Activated CD4-positive, alpha-beta T cell treated with anti-CD3 and anti-CD28 coated beads for 24 hours (primary cell): ENCODE measurements at places on chromosomes 7 and 10.

GRCh38 chr10:95560278-95561176 lies 644 bp downstream of the SORBS1 start:
- DNase-seq: peak; percentile 8

- DNase-seq: no peak
Observed at GRCh38 chr7:28558236-28558635, 145.9 kb downstream of the CREB5 start.

DNA sequence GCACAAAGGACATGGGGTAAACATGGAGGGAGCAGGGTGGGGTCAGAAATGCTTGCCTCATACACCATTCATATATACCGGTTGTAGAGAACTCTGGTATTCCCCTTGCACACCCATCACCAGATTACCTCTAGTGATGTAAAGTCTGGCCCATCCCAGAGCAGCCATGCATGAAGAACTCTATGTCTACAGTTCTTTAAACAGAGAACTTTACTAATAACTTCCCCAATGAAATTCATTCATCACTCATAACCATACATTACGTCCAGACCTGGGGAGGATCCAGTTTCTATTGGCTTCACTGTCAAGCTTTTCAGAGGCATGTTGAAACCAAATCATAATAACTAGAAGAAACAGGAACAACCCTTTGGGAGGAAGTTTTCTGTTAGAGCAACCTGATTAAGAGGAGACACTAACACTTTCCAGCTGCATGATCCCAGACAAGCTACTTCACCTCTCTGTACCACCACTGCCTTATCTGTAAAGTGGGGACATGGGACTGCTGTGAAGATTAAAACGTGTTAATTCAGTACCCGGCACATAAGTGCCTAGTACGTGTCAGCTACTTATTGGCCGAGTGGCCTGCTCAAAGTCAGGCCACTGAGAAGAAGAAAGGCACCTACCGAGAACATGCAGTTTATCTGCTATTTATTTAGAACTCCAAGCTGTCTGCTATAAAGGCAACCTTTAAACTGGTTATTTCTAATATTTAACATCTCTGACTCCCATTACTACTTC lies 59.7 kb downstream of the IGF2BP3 start:
- no peak for DNase-seq

GRCh38 chr10:77925795-77926565 lies 575 bp downstream of the DLG5 start:
- peak; percentile 6 for DNase-seq

- no peak for DNase-seq
Observed at GRCh38 chr7:128888756-128889095, 21.8 kb downstream of the KCP start.

DNA sequence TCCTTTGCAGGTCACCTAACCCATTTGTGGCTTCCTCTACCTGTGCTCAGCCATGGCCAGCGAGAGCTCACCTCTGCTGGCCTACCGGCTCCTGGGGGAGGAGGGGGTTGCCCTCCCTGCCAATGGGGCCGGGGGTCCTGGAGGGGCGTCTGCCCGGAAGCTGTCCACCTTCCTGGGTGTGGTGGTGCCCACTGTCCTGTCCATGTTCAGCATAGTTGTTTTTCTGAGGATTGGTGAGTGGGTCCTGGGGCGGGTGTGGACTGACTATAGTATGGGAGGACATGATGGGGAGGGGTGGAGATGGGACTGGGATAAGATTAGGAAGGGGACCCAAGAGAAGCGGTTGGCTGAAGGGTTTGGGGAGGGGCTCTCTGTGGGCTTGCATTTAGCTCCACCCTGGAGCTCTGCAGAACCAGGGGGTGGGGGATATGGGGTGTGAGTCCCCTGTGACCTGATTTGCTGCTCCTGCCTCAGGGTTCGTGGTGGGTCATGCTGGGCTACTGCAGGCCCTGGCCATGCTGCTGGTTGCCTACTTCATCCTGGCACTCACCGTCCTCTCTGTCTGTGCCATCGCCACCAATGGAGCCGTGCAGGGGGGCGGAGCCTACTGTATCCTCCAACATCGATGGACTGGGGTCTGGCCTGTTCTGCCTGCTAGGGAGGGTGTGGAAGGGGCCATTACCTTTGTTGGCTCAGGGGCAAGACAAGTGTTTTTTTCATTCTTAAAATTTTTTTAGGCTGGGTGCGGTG lies 1.8 kb downstream of the SLC12A9 start:
- DNase-seq: no peak

GRCh38 chr7:16083931-16084330 lies 337.4 kb downstream of the CRPPA start:
- no peak for DNase-seq

GRCh38 chr10:117638664-117639200 lies 96.2 kb downstream of the EMX2 start:
- DNase-seq: no peak

GRCh38 chr7:30379131-30379530 lies 94.7 kb downstream of the ZNRF2 start:
- DNase-seq: no peak

DNA sequence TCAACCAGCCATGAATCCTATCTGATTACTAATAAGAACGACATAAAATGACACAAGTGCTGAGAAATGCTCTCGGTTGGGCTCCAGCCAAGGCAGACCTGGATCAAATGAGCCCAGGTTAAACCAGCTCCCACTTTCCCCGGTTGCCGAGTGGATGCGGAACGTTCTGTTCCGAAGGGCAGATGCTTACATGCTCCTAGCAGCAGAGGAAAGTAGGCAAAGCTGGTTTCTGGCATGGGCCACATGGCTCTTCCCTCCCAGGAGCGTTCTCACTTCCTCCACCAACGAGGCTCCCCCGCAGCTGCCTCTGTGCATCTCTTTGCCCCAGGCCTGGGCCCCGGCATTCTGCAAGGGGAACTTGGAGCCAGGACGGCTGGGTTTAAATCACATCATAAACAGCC lies 61.8 kb upstream of the SDK1 start:
- no peak for DNase-seq

- DNase-seq: no peak
Observed at GRCh38 chr7:1978656-1979590, 253.8 kb downstream of the MAD1L1 start.

GRCh38 chr10:60142736-60143135 lies 236.4 kb upstream of the CCDC6 start:
- DNase-seq: no peak

- no peak for DNase-seq
Observed at GRCh38 chr10:126921974-126922525, 16.8 kb downstream of the DOCK1 start.

DNA sequence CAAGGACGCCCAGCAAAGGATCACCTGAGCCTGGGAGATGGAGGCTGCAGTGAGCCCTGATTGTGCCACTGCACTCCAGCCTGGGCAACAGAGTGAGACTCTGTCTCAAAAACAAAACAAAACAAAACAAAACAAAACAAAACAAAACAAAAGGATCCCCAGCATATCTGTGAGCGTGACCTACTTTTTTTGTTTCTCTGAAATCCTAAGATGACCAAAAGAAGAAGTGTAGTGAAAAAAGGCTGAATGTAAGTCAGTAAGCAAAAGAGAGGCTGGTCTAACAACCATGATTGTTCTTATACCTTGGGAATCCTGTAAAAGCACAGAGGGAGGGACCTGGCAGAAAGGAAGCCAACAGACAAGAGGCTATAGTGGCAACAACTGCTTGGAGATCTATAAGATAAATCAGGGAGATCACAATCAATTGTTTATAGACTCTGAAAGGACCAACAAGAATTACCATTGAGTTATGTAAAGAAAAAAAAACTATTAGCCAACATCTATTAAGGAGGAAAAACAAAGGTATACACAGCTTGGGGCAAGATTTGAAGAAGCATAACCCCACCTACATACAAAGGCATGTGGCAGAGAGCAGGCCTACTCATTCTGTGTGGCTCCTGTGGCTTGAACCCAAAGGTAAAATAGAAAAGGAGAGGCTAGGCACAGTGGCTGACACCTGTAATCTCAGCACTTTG lies 255.2 kb upstream of the KLF14 start:
- no peak for DNase-seq

GRCh38 chr7:135253851-135254771 lies 20.5 kb downstream of the STRA8 start:
- no peak for DNase-seq

DNA sequence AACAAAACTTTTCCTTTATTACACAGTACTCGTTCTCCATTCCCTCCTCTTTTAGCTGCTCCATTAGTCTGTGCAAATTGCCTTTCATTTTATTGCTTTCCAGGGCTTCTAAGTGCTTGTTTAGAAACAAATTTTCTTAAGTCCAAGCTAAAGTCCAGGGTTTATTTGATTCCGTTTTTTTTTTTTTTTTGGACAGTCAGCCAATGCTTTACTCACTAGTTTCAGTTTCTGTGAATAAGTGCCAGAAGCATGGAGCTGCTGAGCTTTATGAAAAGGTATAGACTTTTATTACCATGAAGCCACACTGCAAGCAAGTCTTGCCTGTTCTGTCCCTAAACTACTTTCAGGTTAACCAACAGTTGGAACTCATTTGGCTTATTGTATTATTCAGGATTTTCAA lies 455.0 kb downstream of the GFRA1 start:
- DNase-seq: no peak

DNA sequence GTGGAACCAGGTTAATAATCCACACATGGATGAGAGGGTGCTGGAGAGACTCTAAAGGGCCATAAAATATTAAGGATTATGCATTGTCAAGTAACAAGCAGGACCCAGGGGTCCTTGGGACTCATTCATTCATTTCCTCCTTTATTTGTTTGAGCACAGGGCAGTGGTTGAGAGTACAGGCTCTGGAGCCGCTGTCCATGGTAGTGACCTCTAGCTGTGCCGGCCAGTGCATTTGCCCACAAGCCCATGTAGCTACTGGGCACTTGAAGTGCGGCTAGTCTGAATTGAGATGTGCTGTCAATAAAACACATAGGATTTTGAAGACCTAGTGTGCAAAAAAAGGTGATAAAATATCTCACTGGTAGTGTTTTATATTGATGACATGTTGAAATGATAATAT lies 137.6 kb downstream of the C10orf105 start:
- no peak for DNase-seq

DNA sequence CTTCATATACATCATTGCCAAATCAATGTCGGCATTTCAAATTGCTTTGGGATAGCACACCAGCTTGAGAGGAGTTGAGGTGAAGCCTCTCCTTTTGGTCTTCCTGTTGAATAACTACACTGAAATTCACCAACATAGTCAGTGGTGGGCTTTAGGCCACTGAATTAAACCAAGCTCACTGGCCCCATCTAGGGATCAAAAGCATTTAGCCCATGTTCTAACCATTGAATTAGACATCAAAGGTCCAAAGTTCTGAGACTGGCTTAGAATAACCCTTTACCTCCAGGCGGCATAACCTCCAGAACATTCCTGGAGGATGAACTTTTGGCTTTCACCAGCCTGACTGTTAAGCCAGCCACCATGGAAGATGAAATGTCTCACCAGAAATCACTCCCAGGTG lies 54.6 kb downstream of the BPGM start:
- no peak for DNase-seq

GRCh38 chr7:121032645-121033460 lies 44.3 kb downstream of the CPED1 start:
- DNase-seq: no peak

GRCh38 chr7:90552521-90552920 lies 43.6 kb upstream of the CDK14 start:
- no peak for DNase-seq

- no peak for DNase-seq
Observed at GRCh38 chr7:128380483-128381106, 19.1 kb upstream of the PRRT4 start.

DNA sequence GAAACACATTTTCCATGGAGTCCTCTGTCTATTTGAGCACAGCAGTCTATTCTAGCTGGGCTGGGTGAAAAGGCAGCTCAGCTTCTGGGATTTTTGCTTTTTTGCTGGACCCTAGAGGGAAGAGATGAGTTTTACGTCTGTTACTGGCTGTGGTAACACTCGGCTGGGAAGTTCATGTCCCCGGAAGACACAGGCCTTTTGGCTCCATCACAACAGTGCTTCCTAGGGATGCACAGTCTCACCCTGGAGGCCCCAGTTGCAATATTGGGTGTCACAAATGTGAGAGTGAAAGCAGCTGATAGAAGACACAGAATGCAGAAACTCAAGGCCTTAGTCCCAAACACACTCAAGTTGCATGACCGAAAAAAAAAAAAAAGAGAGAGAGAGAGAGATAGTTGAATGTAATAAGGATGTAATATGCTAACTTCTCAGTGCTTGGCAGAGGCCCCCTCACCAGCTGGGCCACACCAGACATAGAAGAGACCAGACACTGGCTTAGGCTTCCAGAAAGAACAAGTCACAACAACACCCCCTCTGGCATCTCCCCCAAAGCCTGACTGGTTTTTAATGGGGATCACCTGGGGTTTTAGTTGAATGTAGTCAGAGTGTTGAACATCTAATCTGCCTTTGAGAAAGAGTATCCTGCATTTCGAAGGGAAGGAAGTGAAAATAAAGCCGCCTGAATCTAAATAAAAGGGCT lies 545.4 kb upstream of the FZD8 start:
- no peak for DNase-seq

GRCh38 chr10:89563861-89564478 lies 28.6 kb upstream of the SLC16A12 start:
- DNase-seq: peak; percentile 1

DNA sequence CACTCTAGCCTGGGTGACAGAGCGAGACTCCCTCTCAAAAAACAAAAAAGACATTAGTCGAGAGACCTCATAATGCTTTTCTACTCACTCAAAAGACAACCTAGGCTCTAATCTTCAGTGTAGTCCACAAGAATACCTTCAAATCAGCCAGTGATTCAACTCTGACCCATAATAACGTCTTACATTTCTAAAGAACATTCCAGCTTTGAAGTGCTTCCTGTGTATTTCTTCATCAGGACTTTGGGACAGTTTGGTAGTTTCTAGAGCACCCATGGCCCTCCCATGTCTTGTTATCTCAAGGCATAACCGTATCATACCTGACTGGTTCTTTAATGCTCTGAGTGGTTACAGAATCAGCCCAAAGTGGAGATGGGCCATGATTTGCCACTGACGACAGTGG lies 221.3 kb downstream of the SKIDA1 start:
- no peak for DNase-seq

- no peak for DNase-seq
Observed at GRCh38 chr10:58632216-58632615, 119.5 kb downstream of the BICC1 start.

DNA sequence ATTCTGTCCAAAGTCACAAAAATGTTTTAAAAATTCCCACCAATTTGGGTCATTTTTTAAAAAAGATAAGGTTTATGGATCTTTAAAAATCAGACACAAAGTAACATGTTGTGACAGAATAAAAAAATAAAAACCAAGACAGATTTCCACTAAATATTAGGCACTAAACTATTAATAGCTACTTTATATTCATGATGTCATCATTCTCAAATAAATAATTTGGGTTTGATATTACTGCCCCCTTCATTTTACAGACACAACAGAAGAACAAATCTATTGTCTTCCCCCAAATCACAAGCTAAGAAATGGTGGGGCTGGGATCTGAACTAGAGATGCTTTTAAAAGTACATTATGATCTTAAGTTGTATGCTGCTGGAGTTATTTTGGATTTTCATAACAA lies 119.4 kb downstream of the MICU1 start:
- no peak for DNase-seq

- DNase-seq: no peak
Observed at GRCh38 chr10:126013489-126014281, 117.3 kb downstream of the FANK1 start.
